ENCODE measurements at places on chromosomes 6 and 20.

GRCh38 chr6:21886542-21887151, 293.1 kb downstream of the SOX4 start:
- no peak for DNase-seq

DNA sequence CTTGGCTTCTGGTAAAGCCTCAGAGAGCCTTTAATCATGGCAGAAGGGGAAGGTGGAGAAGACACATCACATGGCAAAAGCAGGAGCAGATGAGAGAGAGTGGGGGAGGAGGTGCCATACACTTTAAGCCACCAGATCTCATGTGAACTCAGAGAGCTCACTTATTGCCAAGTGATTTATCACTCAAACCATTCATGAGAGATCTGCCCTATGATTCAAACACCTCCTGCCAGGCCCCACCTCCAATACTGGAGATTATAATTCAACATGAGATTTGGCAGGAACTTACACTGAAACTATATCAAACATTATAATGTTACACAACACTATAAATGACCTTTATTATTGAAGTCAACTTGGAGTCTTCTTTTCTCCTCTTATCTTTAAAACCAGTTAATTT, 47.9 kb downstream of the FKBP1C start:
- no peak for DNase-seq

GRCh38 chr20:39904476-39905112, 784.4 kb downstream of the MAFB start:
- no peak for DNase-seq

DNA sequence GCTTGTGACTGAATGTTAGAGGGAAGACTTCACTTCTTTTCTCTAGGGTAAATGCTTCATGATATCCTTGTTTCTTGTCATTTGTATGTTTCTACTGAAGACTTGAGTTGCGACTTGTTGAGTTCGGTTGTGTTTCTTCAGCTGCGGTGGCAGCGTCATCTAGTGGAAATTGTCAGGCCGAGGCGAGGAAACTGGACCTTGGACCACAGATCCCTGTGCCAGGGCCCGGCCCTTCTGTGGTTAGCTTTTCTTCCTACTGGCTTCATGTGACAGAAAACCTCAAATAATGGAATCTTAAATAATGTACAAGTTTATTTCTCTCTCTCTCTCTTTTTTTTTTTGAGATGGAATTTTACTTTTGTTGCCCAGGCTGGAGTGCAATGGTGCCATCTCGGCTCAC, 12.4 kb downstream of the MTHFD1L start:
- no peak for DNase-seq

DNA sequence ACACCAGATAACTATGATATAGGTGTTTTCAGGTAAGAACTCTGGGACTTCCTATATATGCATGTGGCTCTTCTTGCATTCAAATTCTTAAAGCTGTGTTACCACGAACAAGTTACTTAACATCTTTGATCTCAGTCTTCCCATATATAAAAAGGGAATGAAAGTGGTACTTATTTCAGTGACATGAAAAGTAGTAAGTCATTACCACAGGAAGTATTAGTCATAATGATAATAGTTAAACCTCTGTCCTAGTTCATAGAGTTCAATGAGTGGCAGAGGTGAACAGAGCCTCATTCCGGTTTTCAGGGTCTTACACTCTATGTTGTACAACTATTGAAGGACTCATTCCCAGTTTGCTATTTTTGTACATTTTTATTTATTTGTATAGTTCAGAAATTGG, 237.0 kb downstream of the NKAIN2 start:
- no peak for DNase-seq

All from CD4-positive, alpha-beta T cell treated with Interleukin-1 beta for 1 hour (primary cell).